ENCODE measurements at places on chromosomes 1 and 21.

DNA sequence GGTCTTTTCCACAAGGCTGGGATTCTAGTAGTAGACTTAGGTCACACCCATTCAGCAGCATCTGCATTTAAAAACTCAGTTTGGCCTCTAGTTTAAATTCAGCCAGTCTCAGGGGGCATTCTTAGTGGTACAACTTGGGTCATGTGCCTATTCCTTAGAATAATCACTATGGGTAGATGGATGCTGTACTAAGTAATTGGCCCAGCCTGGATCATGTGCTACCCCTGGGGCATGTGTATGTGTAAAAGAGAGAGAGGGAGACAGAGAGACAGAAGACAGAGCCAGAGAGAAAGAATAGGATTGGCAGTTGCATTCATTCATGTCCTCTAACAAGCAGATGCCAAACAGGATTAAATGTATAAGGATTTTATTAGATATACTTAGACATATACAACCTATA, 13.6 kb upstream of the SYT14 start:
- no peak for DNase-seq

DNA sequence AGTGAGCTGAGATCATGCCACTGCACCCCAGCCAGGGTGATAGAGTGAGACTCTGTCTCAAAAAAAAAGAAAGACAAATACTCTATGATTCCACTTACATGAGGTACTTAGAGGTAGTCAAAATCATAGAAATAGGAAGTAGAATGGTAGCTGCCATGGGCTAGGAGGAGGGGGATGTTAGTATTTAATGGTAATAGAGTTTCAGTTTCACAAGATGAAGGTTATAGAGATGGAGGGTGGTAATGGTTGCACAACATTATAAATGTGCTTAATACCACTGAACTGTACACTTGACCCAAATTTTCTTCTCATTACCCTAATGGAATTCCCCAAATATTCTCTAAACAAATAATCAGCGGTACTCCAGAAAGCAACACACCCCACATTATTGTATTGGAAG, 12.8 kb downstream of the EIF2B3 start:
- no peak for DNase-seq

DNA sequence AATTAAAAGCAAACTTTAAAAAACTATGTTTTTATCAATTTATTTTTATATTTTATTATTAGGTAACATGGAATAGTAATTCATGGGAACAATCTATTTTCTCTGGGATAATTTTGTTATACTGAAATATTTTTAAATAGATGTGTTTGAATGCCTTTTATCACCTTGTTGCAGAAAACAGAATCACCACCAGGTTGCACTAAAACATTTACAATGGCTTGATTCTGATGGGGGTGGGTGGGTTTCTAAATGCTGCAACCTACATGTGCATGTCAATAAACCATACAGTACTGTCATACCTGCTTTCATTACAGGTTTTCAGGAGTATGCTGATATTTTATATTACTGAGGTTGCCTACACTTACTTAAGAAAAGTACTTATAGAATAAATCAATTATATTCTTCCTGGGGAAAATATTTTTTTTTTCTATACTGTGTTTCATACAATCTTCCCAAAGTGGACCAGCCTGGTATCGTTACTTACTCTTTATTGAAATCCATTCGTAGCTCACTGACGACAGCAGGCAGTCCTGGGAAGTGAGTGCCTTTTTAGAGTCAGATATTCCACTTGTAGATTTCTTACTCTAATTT, 132.8 kb downstream of the PTPRC start:
- no peak for DNase-seq

DNA sequence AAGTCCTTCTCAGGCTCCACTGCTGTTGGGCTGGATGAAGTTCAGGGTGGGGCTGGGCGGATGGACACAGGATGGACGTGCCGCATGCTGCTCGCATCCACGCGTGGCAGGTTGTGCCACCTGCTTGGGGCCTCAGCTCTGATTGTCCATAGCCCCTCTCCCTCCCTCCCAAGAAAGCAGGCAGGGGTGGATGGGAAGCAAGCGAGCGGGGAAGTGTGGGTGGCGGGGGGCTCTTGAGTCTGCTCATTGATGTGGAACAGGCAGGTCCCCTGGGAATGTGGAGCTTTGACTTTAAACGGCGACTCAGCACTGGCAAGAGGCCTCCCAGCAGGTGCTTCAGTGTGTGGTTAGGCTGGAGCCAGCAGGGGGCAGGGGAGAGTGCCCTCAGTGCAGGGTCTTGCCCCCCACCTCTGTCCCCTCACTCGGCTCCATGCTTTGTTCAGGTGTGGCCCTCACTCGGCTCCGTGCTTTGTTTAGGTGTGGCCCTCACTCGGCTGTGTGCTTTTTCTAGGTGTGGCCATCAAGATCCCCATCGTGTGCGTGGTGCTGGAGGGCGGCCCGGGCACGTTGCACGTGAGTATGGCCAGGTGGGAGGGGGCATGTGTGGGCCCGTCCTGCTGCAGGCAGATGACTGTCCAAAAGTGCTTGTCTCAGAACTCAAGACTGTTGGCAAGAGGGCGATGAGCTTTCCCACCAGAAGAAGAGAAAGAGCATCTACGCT, 23.9 kb downstream of the TRPM2 start:
- DNase-seq, result no peak

- no peak for DNase-seq
Observed at GRCh38 chr1:61420909-61421835, 303.8 kb downstream of the TM2D1 start.

DNA sequence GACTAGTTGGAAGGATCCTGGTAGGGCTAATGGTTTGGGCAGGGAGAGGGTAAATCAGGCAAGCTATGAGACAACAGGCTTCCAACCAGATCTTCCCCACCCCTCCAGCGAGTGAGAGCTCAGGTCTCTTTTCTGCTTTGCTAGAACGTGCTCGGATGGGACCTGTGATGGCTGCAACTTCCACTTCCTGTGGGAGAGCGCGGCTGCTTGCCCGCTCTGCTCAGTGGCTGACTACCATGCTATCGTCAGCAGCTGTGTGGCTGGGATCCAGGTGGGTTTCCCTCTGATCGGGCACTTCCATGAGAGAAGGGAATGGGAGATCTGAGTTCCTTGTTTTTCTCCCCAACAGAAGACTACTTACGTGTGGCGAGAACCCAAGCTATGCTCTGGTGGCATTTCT, 14.0 kb upstream of the SARS1 start:
- no peak for DNase-seq

GRCh38 chr1:64811131-64811530, 66.3 kb downstream of the RAVER2 start:
- no peak for DNase-seq

- no peak for DNase-seq
Observed at GRCh38 chr1:67135354-67135753, 584 bp upstream of the C1orf141 start.

DNA sequence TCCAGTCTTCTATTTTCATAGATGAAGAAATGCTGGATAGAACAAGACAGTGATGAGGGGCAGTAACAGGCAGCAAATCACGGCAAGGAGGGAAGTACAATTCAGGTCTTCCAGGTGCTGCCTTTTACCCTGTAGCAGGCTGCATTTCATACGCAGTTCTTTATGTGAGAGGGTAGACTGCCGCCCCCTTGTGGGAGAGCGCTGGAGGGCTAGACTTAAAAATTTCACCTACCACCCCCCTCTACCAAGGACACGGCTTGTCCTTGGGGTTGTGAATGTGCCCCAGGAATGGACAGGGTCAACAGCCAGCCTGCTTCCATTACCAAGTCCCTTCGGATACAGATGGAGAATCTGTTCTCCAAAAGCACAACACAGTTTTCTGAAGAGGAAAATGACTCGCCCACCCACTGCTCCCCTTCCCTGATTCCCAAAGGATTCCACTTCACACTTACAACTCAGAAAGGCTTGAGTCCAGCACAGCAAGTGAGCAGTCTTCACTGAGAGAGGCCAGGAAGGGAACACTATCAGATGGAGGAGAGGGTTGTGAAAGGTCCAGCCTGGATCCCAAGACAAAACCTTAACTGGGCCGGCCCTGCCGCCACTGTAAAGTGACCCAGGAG, 7.4 kb downstream of the WDR77 start:
- no peak for DNase-seq

DNA sequence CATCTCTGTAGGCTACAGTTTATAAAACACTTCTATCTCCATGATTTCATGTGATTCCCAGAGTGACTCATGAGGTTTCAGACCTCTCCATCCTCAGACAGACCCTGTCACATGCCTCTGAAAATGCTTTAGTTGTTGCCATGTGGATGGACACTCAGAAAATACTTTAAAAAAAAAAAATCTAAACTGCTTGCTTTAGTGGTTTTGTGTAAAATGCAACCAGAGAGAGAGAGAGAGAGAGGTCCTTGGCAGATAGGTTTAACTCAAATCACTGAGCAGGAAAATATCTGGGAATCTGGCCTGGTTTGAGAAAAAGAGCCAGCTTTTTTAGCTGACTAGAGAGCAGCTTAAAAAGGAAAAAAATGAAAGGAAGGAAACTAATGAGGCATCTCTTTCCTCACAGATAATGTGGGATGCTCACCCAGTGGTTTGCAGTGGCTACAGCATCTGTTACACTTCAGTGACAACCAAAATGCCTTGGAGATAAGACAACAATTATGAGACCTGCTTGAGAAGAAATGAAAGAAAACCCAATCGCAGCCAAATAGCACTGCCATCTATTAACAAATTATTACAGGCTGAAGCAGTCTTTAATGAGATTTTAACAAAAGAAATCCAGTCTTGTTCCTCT, 54.6 kb upstream of the SYT14 start:
- no peak for DNase-seq

DNA sequence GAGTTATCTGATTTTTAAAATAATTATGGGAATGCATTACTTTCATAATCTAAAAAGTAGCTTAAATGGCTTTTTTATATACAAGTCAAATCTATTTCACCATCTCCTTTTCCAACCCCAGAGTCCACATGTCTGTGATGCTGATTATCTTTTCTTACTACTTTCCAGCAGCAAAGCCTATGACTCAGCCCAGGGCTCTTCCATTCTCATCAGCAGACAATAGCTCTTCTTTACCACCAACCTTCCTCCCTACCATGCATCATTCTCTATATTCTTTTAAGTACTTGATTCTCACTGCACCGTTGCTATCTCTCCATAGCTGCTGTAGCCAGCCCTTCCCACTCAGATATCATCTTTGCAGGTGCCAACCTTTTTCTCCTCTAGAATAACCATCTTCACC, 61.3 kb downstream of the OVGP1 start:
- no peak for DNase-seq

GRCh38 chr1:6033986-6034749, 11.5 kb upstream of the KCNAB2 start:
- peak; percentile 53 for DNase-seq

DNA sequence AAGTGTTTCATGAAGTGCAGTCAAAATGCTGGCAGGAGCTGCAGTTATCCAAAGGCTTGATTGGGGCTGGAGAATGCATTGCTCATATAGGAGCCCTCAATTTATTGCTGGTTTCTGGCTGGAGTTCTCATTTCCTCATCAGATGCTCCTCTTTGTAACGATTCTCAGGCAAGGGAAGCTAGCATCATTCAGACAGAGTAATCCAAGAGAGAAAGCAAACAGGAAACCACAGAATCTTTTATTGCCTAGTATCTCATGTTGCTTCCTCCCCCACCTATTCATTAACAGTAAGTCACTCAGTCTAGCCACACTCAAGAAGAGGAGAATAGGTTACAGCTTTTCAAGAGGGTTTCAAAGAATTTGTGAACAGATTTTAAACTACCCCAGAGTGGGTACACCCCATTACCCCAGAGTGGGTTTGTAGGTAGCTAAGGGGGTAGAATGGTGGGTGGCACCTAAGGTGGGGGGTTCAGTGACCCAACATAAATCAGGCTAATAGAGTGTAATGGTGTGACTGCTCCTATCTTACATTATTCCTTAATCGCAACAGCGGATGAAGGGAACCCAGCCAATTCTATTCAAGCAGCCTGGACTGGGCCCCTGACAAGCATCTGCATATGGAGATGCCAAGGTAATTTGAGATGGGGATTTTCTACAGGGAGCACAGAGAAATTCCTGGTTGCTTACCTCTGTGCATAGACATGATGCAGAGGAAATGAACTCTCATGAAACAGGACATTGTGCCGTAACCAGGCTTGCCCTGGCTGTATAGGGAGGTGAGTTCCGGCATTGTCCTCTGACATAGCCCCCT, 67.1 kb downstream of the KCNJ15 start:
- no peak for DNase-seq

GRCh38 chr1:9425859-9426258, 113.4 kb upstream of the SLC25A33 start:
- DNase-seq, result no peak

- DNase-seq, result no peak
Observed at GRCh38 chr1:76786222-76786621, 81.1 kb upstream of the ST6GALNAC5 start.

DNA sequence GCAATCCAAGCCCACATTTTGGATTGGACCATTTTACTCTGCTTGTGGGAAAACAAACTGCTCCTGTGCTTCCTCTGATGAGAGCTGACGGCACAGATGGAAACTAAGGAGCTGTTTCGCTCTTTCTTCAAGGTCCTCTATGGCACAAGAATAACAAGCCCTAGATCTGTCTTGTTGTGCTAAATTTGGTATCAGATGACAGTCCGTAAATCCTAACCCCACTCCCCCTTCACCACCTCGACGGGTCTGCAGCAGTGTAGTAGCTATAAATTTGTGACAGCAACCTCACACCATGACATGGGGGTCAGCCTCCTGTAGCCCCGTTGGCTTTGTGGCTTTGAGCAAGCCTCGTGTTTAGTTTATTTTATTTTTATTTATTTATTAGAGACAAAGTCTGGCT, 85.9 kb downstream of the ADSS2 start:
- no peak for DNase-seq

- peak; percentile 67 for DNase-seq
Observed at GRCh38 chr1:110084227-110085078, 14.0 kb upstream of the ALX3 start.

DNA sequence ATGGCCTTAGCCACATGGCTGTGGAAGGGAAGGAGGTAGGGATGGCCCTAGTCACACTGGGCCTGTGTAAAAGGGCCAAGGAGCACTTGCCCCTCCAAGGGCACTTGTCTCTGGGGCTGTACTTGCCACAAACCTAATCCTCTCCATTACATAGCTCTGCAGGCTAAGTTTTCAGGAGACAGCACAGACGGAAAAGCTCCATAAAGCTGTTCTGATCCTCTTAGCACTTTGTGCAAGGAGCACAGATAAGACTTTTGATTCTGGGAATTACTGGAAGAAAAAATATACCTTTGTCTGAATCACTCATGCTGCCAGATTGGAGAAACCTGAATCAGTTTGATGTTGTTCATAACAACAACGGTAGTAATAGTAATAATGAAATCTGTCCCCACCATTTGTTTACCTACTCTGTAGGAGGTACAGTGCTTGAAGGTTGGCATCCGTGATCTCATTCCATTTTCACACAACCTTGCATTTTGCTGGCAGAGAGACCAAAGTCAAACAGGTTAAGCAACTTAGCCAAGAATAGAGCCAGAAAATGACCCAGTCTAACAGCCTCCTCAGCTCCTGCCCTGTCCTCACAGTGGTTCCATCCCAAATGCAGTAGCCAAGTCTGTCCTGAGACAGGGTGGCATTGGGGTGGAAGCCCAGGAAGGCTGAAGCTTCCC, 207.1 kb downstream of the ROR1 start:
- DNase-seq, result peak; percentile 91

DNA sequence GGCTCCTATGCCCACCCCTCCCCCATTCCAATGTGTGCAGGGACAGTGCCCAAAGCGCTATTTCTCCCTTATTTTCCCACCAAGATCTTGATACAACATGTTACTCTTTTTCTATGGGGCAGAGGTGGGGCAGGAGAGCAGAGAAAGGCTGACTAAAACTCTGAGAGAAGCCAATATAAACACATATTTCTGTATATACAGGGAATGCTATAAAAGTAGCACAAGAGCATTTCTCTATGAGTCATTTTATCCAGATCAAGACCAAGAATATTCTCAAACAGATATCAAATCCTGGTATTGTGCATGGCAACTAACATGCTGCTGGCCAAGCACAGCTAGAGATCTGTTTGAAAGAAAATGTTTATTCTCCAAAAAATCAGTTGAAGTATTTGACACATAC, 7.3 kb downstream of the WDR26 start:
- no peak for DNase-seq

Data from body of pancreas (tissue), 4 donors.